Stimulated activated CD8-positive, alpha-beta memory T cell treated with anti-CD3 and anti-CD28 coated beads, Interleukin-2, amount 100 ng/mL, for 48 hours (primary cell): ENCODE measurements at places on chromosomes 6 and 20.

DNA sequence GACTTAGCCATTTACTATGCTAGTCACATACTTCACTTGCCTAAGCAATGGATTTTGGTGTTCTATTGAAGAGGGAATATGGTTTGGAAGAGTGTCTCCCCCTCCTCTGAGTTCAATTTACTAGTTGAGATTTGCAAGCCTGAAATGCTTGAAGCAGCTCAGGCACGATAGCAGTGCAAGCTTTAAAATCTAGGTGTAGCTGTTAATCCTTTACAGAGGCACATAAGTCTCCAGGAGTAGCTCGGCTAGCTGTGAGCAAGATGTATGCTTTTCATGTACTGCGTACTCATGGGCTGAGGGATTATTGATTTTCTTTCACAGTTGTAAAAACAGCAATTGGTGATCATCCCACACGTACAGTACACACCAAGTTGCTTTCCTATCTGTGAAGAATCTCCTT is 726 bp downstream of the FLRT3 start:
- DNase-seq, result no peak

- DNase-seq, result no peak
These were observed 119.9 kb downstream of the SOX4 start for GRCh38 chr6:21713481-21713880.

GRCh38 chr20:14951707-14952418 is 614.5 kb upstream of the FLRT3 start:
- no peak for DNase-seq

- no peak for DNase-seq
These were observed 52.0 kb downstream of the PSMG4 start for GRCh38 chr6:3310703-3311102.

DNA sequence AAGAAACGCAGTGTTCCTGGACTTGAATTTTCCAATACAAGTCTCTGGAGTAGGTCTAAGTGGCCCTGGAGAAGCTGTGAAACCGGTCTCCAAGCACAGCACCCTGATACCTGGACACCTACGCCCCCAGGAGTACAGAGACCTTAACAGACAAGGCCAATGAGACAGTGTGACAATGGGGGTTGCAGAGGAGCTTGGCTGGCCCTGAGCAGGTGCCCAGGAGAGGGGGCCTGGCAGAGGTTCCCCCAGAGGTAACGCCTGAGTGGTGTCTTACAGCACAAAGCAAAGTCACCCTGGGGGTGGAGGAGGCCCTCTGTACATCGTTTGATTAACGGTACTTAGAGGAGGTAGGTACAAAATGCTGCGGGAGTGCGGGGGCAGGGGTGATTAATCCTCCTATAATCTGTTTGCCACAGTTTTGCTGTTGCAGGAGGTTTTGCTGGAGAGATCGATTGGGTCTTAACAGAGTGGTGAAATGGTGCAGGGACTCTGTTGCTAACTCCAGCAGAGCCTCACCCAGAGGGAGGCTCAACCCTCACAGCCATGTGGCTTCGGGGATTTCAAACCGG is 37.3 kb upstream of the APCDD1L start:
- no peak for DNase-seq

- DNase-seq, result no peak
These were observed 57.1 kb upstream of the NNAT start for GRCh38 chr20:37463726-37464494.

- DNase-seq, result peak; percentile 1
These were observed 199.2 kb downstream of the CD83 start for GRCh38 chr6:14316651-14317386.

GRCh38 chr6:31547727-31548543 is 527 bp downstream of the NFKBIL1 start:
- no peak for DNase-seq

DNA sequence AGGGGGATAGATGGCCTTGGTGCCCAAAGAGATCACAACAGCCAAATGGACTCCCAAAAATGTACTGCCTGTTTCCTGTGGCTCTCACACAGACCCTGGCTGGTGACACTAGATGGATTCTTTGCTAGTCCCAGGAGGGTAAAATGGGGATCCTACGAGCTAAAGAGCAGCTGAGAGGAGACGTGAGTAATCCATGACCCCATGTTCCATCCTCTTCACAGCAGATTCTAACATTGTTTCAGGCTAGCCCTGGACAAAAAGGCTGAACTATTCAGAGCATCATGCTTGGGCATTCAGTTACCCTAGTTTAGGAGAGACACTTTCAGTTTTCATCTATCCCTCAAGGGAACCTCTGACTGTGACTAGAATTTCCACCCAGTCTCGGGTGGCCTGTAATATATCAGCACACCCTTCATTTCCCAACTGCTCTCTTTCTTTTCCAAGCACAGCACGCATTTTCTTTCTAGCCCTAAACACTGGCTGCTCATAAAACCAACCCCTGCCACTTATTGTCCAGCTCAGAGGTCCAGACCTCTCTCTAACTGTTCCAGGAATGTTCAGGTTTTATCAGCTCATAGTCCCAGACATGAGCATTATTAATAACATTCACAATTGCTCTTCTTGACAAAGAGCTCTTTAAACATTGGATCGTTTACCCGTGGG is 48.5 kb downstream of the SLC22A1 start:
- DNase-seq, result no peak
